ENCODE measurements at places on chromosomes 6 and 20. TPM values are rescaled to one million over a fixed set of nuclear protein-coding genes. Genes with fewer than 3 reads are reported as not detected.

Gene ADGRF1
- 71.5 TPM for polyA plus RNA-seq

Gene SLC22A1
- 0.51 TPM for polyA plus RNA-seq

Gene FBXL4
- polyA plus RNA-seq, result 28.2 TPM

Gene CCN6
- 3.5 TPM for polyA plus RNA-seq

Gene SALL4
- 11.3 TPM for polyA plus RNA-seq

Gene GSS
- polyA plus RNA-seq, result 57.9 TPM

Gene ZBP1
- polyA plus RNA-seq, result 0.08 TPM

Gene FAM209B
- polyA plus RNA-seq, result 0.48 TPM

Gene RBM24
- 0.37 TPM for polyA plus RNA-seq

Gene MYH7B
- polyA plus RNA-seq, result 2.7 TPM

Gene PTCHD4
- 1.0 TPM for polyA plus RNA-seq

Gene SLC22A16
- polyA plus RNA-seq, result 0.99 TPM

Gene PTK7
- 229 TPM for polyA plus RNA-seq

Gene CLVS2
- 0.30 TPM for polyA plus RNA-seq

Gene ZSCAN26
- polyA plus RNA-seq, result 34.1 TPM

Gene ZNF831
- 0.09 TPM for polyA plus RNA-seq

Gene MYL9
- 210 TPM for polyA plus RNA-seq

Gene KCNS1
- 0.55 TPM for polyA plus RNA-seq

Gene FHL5
- 0.12 TPM for polyA plus RNA-seq

Gene SMIM28
- not detected for polyA plus RNA-seq

Gene TREM2
- polyA plus RNA-seq, result 0.83 TPM

Gene IP6K3
- 0.83 TPM for polyA plus RNA-seq

Gene HSPA1L
- polyA plus RNA-seq, result 4.6 TPM

Gene RIPOR2
- 5.8 TPM for polyA plus RNA-seq

Gene OR2H2
- 0.13 TPM for polyA plus RNA-seq

Gene HLA-DRB1
- 48.7 TPM for polyA plus RNA-seq

Gene SPAG4
- 6.5 TPM for polyA plus RNA-seq

Gene HLA-F
- polyA plus RNA-seq, result 4.6 TPM

Gene LY86
- 1.6 TPM for polyA plus RNA-seq

Gene ZNF322
- 34.4 TPM for polyA plus RNA-seq

Gene SIRPB2
- polyA plus RNA-seq, result 1.1 TPM

Gene EHMT2
- 100 TPM for polyA plus RNA-seq

Gene PNPLA1
- 2.5 TPM for polyA plus RNA-seq

Gene KHDC1
- polyA plus RNA-seq, result 10.8 TPM

Gene ADA
- 4.5 TPM for polyA plus RNA-seq

Gene HEY2
- polyA plus RNA-seq, result 7.2 TPM

Gene HRH3
- polyA plus RNA-seq, result 0.11 TPM

Gene CALHM4
- polyA plus RNA-seq, result 1.5 TPM

Gene TNNC2
- polyA plus RNA-seq, result 0.66 TPM

Gene PNLDC1
- 0.18 TPM for polyA plus RNA-seq

Gene SLC17A3
- polyA plus RNA-seq, result 0.95 TPM

Gene CLPSL2
- polyA plus RNA-seq, result not detected

Gene MYCT1
- 16.2 TPM for polyA plus RNA-seq

Gene C6orf58
- polyA plus RNA-seq, result 0.52 TPM

Gene IL17F
- polyA plus RNA-seq, result 0.53 TPM

Gene ABHD16B
- not detected for polyA plus RNA-seq

Gene PLCB4
- polyA plus RNA-seq, result 11.6 TPM

Gene PROKR2
- polyA plus RNA-seq, result not detected
